Tibial artery (tissue), 4 donors: ENCODE measurements at places on chromosomes 11 and 22.

- DNase-seq = peak; percentile 79
Measured at GRCh38 chr11:46308631-46309419, 31.4 kb downstream of the CREB3L1 start.

GRCh38 chr11:100188137-100188783 is 498.8 kb upstream of the ARHGAP42 start:
- DNase-seq = no peak

DNA sequence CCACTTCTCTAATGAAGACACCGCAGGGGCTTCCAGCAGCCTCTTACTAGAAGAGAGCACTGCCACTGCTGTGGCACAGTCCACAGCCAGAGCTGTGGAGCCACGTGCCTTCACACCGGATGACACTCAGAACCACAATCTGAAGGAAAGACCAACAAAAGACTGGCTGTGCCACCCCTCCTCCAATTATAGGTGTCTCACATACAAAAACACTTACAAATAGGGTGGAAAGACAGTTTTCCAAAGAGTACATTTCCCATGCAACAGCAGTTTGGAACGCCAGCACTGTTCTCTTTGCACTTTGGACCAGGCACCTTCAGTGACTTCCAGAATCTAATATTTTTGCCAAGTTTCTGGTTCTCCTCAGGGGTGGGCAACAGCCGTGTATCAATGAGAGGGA is 38.0 kb upstream of the SLC25A1 start:
- no peak for DNase-seq

- DNase-seq = no peak
Measured at GRCh38 chr11:15720460-15720859, 605.7 kb downstream of the INSC start.

GRCh38 chr11:11876458-11876857 is 34.7 kb downstream of the USP47 start:
- no peak for DNase-seq

DNA sequence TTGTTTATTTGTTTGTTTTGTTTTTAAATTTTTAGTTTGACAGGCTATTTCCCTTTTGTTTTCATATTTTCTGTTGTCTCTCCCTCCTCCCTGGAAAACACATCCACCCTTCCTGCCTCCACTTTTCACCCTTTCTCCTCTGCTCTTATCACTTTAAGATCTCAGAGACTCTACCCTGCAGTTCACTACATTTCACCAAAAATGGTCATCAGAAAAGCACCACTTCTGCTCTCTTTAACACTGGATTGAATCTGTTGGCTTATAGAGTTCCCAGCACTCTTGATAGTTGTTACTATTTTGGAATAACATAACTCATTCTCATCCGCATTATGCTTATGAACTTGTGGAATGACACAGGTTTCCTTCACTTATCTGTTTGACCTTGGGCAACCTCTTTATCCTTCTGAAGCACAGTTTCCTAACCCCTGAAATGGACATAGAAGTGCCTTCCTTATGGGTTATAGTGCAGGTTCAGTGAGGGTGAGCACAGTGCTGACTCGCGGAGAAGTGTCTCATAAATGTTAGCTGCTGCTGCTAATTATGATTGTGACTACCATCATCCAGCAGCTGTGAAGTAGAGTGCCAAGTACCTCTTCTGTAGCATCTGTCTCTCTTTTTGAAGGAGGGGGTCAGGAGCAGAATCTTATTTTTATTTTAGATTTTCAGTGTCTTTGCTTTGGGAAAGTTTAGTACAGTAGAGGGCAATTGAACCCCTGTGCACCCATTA is 15.0 kb downstream of the TEAD1 start:
- DNase-seq = no peak

DNA sequence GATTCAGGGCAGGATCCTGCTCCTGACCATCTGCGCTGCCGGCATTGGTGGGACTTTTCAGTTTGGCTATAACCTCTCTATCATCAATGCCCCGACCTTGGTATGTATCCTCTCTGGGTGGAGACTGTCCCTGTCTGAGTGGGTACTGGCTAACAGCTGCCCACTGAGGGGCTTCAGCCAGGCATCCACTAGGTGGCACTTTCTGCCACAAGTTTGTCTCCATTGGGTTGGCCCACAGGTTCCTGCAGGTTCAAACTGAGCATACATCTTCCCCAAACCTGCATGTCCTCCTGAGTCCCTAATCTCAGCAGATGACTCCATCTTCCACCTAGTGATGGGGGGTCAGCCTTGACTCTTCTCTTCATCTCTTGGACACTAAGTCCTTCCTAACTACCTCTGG is 4.4 kb downstream of the SLC2A11 start:
- no peak for DNase-seq

- no peak for DNase-seq
Measured at GRCh38 chr11:45905095-45905494, 2.0 kb downstream of the FREY1 start.

DNA sequence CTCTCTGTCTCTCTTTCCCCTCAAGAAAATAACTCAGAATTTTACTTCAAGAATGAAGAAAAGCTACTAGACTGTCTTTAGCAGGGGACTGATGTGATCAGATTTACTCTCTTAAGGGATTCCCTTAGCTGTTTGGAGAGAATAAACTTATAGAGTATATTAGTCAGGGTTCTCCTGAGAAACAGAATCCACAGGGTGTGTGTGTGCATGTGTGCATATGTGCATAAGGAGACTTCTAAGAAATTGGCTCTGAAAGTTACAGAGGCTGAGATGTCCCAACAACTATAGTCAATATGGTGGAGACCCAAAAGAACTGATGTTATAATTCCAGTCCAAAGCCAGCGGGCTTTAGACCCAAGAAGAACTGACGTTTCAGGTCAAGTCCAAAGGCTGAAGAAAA is 43.1 kb upstream of the ARL14EP start:
- DNase-seq = no peak

DNA sequence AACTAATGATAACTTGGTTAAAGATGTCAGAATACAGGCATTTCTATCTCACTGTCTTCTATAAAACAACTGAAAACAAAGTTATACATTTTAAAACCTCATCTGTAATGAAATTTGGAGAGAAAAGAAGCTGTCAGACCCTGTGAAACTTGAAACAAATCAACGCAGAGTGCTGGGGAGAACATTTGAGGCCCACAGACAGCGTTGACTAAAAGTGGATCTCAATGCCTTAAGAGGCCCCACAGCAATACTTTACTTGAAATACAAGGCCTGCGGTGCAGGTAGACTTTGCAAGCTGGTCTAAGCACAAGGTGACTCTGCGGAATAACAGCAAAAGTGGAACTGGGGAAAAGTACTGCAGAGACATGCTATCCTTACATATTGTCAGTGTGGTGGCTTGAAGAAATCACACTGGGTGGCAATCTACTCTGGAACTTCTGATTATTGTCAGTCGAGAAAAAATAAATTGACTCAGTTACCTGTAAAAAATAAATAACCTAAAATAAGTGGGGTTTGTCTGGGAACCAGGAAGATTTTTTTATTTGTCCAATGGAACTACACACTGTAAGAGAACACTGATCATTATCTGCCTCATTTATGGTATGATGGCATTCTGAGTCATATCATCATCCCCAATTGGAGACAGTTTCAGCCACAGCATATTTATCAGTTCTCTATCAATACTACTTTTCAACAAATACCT is 138.9 kb downstream of the LUZP2 start:
- no peak for DNase-seq

GRCh38 chr11:122779047-122779629 is 59.2 kb upstream of the CRTAM start:
- DNase-seq = no peak

GRCh38 chr11:79358258-79358657 is 82.6 kb downstream of the TENM4 start:
- DNase-seq = no peak

GRCh38 chr22:37643225-37643847 is 3.9 kb downstream of the SH3BP1 start:
- DNase-seq = peak; percentile 87

DNA sequence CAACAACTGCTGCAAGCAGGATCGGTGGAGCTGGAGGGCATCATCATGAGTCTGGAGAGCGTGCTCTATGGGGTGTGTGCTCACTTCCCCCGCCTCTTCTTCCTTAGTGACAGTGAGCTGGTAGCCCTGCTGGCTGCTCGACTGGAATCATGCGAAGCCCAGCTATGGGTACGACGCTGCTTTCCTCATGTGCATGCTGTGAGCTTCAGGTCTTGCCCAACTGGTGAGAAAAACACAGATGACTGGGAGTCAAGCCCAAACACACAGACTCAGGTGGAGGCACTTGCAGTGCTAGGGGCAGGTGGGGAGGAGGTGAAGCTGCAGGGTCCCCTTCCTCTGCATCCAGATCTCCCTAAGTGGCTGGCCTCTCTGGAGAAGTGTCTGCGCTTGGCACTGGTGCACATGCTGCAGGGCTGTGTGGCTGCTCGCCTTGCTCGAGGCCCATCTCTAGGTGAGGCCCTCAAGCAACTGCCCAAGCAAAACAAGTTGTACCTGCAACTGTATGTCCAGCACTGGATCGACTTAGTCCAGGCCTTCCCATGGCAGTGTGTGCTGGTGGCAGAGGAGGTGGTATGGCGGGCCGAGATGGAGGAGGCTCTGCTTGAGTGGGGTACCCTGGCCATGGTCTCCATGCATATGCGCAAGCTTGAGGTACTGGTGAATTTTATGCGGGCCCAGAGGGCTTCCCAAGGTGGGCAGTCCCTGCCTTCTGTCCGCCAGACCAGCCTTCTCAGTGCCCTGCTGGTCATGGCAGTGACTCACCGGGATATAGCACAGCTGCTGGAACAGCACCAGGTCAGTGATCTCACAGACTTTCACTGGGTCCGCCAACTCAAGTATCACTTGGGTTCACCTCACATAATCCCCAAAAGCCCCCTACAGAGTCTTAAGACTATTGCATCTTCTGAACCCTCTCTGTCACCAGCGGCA is 48.1 kb downstream of the DNHD1 start:
- DNase-seq = no peak

GRCh38 chr11:20277014-20277413 is 86.5 kb upstream of the HTATIP2 start:
- DNase-seq = no peak

GRCh38 chr11:128133501-128133900 is 453.9 kb downstream of the ETS1 start:
- DNase-seq = no peak

- no peak for DNase-seq
Measured at GRCh38 chr11:40032331-40032730, 1427.1 kb downstream of the LRRC4C start.

GRCh38 chr11:124394408-124394807 is 4.4 kb downstream of the OR8B3 start:
- no peak for DNase-seq

DNA sequence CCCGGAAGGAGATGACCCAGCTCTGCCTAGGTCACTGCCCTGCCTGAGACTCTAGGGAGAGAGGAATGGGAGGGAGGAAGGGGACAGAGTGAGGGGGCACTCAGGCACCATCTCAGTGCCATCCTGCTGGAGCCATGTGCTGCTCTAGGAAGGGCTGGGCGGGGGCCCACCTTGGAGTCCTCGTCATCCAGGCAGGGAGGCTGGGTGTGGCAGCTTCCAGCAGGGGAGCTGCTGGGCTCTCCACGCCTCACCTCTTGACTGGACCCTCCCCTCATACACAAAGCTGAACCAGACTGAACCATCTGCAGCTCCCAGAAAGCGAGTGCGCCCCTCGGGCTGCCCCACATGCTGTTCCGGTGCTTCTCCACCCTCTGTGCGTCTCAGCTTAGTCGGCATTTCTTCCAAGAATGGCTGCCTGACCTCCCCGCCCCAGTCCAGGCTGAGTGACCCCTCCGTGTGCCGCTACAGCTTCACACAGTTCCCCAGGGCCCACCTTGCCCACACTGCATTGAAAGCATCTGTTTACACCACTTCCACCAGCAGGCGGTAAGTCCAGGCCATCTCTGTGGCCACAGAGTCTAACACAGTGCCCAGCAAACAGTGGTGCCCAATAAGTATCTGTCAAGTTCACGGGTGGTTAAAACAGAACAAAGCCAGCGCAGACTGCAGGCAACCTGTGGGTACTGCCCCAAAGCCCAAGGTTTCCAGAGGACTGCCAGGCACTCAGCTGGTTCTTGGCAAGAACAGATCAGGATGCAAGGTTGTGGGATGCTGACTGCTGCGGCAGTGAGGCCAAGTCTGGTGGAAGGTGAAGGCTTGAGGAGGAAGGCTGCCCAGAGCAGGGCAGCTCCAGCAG is 9.4 kb upstream of the TRIM29 start:
- DNase-seq = no peak

DNA sequence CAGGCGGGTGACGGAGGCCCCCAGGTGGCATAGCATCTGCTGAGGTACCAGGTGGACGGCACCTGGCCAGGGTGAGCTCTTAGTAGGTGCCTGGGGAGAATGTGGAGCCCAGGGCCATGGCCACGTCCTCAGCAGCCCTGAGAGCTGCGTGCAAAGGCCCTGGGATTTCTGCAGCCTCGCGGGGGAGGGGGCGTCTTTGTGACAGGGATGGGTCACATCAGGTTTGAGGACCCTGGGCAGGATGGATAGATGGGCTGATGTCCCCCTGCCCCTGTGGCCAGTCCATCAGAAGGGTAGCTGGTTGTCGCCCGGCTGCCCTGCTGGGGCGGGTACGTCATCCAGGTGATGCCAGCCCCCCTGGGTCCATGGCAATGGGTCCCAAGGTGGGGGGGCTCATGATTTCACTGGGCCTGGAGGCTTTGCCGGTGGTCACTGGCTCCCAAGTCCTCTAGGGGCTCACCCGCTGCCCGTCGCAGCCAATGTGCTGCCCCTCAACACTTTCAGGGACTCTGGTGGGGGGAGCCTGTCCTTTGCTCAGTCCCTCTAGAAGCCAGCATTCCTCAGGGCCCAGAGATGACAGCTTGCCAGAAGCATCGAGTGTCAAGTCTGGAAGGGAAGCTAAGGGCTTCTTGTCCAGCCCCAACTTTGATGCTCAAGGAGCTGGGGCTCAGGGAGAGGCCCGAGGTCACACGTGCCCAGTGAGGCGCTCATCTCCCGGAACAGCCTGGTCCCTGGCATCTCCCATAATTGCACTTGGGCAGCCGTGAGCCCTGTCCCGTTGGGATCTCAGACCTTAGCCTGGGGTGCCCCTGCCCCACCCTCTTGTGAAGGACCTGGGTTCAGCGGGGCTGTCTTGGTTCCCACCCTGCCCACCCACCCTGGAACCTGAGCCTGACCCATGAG is 777 bp downstream of the TBX10 start:
- DNase-seq = no peak

- DNase-seq = no peak
Measured at GRCh38 chr11:94139416-94139815, 10.8 kb downstream of the PANX1 start.

- DNase-seq = no peak
Measured at GRCh38 chr22:23180893-23181720, 798 bp downstream of the BCR start.

GRCh38 chr11:79159657-79160450 is 281.0 kb downstream of the TENM4 start:
- DNase-seq = no peak

DNA sequence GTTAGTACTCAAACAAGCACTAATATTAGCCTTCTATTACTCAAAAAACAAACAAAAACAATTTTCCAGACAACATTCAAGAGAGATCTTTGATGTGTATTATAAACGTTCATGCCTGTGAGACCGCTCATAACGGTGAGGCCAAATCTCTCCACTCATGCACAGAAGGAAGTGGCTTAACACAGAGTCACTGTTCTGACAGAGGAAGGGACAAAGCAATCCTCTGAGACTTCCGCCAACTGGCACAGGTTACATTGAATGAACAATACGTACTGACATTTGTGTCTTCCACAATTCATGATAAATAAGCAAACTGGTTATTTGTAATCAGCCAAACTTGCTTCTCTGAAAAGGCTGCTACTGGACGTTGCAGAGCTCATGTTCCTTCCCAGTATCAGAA is 30.5 kb downstream of the CHKA start:
- DNase-seq = no peak

- DNase-seq = peak; percentile 55
Measured at GRCh38 chr11:2746401-2747247, 46.8 kb upstream of the KCNQ1OT1 start.

- no peak for DNase-seq
Measured at GRCh38 chr22:39489094-39490068, 12.7 kb upstream of the MIEF1 start.
